SK-N-MC (cell line): ENCODE measurements at places on chromosomes 11 and 22.

DNA sequence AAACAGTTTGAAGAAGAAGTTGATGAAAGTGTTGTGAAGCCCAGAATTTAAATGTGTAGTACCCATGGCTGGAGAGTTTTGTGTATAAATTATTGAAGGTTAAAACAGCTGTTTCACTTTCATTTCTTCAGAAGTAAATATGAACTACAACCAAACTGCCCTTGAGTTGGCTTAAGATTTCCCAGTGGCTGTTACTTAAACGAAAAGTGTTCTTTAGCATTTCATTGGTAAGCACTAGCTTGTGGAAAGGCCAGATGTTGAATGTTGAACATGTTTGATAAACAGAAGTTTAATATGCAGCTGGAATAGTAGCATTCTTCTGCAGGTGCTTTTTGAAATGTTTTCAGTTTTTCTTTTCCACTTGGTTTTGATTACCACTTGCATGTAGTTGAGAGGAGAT is 83.2 kb upstream of the TNRC6B start:
- no peak for DNase-seq

GRCh38 chr22:26642465-26643417 is 14.6 kb upstream of the MIAT start:
- DNase-seq: no peak

GRCh38 chr11:60261014-60261413 is 18.1 kb upstream of the MS4A4E start:
- no peak for DNase-seq

- DNase-seq: no peak
Observed at GRCh38 chr11:123853038-123853437, 32.4 kb downstream of the TMEM225 start.

DNA sequence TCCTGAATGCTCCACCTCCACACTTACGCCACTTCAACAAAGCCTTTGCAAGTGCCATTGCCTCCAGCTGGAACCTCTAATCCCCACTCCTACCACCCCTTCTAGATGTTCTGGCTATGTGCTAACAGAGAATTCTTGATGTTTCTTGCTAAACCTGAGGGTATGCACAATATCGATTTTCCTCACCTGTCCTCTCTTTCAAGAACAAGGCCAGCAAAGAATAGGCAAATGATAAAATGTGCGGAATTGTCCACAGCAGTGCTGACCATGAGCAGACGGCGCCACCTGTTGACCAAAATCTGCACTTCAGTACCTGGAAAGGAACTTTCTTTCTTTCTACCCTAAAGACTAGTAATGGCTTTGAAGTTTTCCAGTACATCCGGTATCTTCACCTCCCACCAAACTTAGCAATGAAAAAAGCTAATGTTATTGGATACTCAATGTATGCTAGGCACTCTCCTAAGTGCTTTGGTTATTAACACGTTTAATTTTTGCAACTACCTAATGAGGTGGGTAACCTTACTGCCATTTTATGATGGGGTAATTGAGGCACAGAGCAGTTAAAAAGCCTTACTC is 3.4 kb downstream of the TIMM10 start:
- DNase-seq: no peak

DNA sequence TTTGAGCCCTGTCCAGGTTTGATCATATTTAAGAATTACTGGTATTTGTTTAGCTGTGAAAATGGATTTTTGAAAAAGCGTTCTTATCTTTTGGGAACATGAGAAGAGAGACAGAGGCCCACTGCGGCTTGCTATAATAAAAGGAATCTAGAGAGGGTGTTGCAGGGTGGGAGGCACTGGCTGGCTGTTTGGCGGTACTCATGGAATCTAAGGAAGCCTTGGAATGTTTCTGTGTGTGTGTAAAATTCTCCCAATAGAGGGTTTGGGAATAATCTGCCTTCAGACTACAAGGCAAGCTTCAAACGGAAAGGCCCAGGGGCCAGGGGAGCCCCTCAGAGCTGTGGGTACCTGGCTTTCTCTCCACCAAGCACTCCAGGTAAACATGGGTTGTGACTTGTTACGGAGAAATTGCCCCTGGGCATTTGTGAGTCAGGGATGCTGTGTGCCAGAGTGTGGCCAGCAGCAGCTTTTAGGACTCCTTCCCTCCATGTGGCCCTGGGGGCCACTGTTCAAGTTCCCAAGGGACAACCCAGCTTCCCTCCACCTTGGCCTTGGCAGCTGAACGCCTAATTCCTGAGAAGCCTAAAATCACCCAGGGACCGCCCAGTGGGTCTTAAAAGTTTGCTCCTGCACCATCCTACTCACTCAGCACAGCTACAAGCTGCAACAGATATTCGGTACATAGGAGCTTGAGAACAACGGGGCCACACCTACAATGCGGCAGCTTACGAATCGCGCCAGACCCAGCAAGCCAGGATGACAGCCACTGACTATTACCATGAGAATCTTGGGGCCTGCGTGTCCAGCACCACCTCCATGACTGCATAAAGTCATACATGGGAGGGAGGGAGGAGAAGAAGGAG is 14.1 kb upstream of the SYT8 start:
- DNase-seq: no peak

- DNase-seq: no peak
Observed at GRCh38 chr11:65489706-65490320, 9.0 kb upstream of the MALAT1 start.

DNA sequence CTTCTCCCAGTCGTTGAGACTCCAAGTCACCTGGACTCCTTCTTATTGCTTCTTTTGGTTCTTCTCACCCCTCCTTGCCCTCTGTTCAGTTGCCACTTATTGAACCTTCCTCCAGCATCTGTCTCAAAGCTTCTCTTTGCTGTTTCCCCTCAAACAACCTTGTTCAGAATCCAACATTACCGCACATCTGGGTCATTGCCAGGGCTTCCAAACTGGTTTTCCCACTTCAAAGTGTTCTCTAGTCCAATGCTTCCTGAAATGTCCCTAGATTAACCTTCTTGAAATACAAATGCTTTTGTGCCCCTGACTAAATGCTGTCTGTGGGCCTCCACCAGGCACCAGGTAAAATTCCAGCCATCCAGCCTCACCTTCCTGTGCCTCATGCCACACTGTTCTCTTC is 100.8 kb upstream of the TTC12 start:
- no peak for DNase-seq

DNA sequence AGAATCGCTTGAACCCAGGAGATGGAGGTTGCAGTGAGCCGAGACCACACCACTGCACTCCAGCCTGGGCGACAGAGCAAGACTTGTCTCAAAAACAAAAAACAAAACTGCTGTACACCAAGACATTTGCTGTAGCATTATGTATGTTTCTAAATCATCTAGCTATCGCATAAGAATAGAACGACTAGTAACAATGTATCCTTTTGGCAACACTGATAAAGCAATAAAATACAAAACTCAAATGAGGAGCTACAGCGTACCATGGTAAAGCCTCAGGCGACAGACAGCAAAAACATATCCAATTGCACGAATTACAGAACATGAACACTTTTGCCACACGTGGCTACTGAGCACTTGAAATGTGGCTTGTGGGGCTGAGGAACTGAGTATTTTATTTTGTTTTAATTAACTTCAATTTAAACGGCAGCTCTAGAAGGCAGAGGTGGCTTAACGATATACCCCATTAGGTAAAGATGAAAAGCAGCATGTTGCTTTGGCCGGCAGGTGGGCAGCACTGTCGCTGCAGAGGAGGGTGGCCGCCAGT is 2.3 kb downstream of the TUBGCP6 start:
- DNase-seq: no peak

- DNase-seq: no peak
Observed at GRCh38 chr22:33329398-33329797, 271.2 kb upstream of the SYN3 start.

GRCh38 chr22:42368379-42369249 is 63.6 kb downstream of the NFAM1 start:
- no peak for DNase-seq

GRCh38 chr11:108853864-108854263 is 189.0 kb downstream of the DDX10 start:
- no peak for DNase-seq

DNA sequence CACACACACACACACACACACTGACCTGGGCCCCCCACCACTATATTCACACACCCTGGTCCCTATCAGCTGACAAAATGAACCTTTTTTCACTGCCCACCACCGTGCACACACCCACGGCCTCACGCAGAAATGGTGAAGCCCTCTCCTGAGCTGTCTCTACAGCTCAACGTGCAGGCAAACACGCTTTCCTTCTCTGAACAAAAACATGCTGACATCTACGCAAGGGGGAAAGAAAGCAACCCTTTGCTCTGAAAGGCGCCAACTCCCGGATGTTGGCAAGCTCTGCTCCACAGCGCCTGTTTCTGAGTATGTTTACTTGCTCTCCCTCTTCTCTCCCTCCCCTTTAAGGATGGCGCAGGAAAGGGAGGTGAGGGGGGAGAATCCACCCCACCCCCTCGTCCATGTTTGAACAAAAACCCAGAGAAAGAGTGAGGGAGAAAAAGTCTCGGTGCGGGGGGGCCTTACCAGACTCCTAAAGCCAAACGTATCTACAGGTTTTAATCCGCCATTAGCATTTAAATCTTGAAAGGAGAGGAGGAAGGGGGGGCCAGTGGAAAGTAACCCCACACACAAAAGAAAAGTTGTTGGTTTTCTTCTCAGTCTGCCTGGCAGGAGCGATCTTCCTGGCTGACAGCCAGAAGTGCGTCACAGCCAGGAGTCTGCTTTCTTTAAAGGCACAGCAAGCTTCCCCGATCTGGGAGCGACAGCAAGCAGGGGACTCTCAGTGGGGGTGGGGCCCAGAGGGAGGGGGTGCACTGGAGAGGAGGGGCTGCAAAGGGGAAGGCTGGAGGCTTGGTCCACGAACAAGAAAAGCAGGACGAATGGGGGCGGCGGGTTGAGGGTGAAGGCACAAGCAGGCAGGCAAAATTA is 39.6 kb downstream of the NUMA1 start:
- peak; percentile 75 for DNase-seq

DNA sequence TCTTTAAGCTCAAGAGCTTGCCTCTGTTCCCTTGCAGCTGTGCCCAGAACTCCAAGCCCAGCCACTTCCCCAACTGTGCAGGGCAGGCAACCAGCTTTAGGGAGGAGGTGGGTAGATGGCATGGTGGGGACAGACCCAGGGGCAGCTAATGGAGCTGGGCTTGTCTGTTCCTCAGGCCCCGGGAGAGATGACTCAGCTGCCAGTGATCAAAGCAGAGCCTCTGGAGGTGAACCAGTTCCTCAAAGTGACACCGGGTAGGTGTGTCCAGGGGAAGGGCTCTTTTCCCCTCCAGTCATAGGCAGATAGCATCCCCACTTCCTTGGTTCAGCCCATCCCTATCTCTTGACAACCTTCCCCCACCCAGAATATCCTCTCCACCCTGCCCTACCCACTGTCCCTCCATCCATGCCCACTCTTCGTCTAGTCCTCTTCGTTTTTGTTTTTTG is 32.4 kb downstream of the CREB3L1 start:
- DNase-seq: no peak

- no peak for DNase-seq
Observed at GRCh38 chr22:50583294-50583861, 729 bp upstream of the CHKB start.

DNA sequence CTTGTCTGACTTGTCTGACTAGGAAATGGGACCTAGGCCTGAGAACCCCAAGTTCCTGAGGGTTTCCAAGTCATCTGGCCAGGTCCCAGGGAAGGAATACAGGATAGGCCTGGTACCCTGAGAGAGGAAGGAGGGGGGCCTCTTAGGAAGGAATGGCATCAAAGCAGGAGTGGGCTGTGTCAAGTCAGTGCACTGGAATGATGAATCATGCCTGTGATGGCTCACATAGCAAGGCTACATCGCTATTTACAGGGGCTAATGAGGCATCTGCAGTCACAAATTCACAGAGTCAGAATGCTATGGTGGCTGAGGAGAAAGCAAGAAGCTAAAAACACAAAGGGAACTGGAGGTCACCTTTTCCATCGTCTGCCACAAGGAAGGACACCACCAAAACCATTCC is 247.3 kb downstream of the NXPE2 start:
- DNase-seq: no peak

DNA sequence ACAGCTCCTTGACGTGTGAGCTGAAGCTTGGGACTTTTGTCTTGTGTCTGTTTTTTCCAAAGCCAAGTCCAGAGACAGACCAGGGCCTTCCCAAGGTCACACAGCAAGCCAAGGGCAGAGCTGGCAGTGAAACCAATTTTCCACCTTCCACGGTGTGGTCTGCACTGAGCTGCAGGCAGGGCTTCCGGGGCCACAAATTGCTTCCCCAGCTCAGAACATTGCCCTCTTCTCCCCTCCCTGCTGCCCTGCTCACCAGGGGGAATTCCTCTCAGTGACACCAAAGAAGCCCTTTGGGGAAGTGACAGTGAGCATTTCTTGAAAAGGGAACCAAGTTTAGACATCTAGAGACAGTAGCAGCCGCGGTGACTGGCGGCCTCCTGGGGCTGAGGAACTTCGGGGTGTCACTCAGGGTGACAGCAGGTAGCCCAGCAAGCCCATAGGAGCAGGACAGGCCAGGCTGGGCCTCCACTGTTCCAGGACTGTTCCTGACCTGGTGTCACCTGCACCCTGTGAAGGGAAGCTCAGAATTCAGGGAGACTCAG is 9.2 kb downstream of the FXYD2 start:
- DNase-seq: no peak

DNA sequence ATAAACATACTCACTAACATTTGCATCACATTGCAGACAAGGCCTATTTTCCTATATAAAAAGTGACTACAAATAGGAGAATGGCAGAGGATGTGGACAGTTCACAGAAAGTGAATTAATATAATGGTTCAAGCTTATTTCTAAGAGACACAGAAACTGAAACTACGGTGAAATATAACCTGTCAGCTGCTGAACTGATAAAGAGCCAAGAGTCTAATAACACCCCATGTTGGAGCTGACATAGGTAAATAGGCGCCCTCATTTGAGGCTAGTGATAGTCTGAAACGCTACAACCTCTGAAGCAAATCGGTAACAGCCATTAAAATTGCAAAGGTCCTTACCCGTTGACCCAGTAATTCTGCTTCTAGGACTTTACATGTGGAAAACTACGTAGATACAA is 14.0 kb downstream of the AP1B1 start:
- DNase-seq: no peak

GRCh38 chr22:19501897-19502447 is 22.2 kb downstream of the CLDN5 start:
- DNase-seq: no peak

DNA sequence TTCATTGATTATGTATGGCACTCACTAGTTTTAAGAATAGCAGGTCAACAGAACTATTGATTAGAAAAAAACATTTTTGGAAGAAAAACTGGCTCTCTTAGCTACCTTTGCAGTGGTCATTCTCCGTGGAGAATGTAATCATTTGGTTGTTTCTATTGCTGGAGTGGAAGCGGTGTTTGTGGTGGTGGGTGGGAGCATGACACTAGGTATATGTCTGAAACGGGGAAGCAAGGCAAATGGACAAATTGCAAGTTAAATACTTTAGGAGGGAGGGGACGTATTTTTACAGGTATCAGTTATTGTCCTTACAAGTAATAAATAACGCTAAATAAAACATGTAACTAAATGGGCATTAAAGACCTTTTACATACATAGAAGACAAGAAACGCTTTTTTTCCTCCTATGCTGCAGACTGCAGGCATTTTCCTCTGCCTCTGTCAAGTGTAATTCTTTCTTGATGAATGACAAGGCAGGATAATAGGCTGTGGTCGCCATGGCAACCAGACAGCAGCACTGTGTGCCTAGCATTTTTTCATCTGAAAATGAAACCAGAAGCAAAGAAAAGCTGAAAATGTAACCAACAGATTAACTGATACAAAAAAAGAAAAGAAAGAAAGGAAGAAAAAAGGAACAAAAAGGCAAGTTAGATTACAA is 46.2 kb downstream of the BLID start:
- no peak for DNase-seq

GRCh38 chr11:67372993-67373647 is at the start of gene CLCF1:
Gene CLCF1 (minus strand): TSS chr11:67373598. CDS start chr11:67373539, 59 bp downstream.
- DNase-seq: no peak
